Epithelial cell of esophagus (primary cell): ENCODE measurements at places on chromosomes 4 and X.

GRCh38 chrX:103396186-103396585 is 19.8 kb downstream of the BEX3 start:
- DNase-seq = no peak

- DNase-seq = peak; percentile 99
These were observed 644.4 kb downstream of the STPG2 start for GRCh38 chr4:97498875-97499274.

DNA sequence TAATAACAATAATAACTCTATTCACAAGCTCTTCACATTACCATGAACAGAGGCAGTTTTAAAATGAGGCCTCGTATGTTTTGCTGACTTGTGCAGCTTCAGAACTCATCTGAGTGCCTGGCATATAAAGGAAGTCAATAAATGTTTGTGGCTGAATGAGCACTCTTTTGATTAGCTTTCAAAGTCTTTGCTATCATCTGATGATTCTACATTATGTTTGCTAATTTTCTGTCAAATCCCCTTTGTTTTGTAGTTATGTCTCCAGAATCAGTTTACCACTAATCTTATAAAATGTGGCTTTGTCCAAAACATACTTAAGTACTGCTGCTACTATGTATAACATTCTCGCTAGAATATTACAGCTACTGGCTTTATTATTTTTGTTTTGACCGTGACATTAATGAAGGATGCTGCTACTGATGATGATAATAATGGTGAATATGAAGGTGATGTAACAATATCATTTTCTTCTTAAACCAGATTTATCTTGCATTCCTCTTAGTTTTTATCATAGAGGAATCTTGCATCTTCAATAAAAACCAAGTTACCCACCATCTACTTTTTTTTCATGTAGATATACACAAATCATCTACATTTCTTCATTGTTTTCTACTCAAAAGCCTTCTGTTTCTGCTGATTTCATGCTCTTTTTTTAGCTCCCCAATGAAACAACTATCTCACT is 384.5 kb downstream of the NAF1 start:
- DNase-seq = no peak

- no peak for DNase-seq
These were observed 274.6 kb downstream of the NAF1 start for GRCh38 chr4:162891788-162892707.

DNA sequence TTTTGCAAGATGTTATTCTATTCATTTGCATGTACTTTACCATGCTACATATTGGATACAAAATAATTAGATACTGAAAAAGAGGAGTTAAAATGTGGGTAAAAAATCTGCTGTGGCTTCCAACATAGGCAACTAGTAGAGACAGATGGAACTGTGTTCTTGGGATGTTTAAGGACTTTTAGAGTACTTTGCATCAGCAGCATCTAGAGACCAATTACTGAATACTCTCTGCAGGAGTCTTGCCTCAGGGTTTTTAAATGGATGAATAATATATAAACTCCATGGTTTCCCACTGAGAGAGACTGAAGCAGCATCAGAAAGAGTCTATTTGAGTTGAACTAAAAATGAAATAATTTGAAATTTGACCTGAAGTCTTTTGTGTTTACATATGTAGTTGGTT is 676.7 kb downstream of the GALNTL6 start:
- no peak for DNase-seq

DNA sequence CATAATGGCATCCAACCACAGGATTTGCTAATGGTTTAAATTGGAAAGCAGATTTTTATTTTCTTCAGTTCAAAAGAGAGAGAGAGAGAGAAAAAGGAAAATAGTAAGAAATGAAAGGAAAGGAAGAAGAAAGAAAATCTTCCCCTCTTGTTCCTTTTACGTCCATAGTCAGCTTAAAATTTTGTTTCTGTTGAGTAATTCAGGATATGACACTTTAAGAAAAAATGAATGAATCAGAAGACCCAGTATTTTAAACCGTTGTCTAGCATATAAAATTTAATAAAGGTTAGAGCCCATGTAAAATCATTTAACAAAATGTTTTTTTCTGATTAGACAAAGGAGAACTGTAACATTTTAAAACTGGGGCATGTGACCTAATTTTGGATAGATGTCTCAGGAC is 391.8 kb upstream of the EPHA5 start:
- peak; percentile 11 for DNase-seq

GRCh38 chrX:98523026-98523425 is 1639.3 kb downstream of the RPA4 start:
- DNase-seq = no peak

DNA sequence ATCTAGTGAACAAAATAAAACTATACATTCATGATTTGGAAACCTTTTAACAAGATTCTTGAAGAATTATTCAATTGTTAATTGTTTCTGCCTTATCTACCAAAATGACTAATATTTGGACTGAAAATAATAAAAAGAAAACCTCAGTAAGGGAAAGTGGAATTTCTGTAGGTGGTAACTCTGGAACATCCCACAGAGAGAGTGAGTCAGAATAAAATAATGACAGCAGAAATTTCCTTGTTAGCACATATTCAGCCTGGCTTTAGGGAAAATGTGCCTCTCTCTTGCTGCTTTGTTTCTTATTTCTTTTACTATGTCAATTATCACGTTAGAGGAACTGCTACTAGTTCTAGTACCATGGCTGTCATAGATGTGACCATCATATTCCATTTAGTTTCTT is 421.5 kb upstream of the GNPDA2 start:
- DNase-seq = peak; percentile 2

DNA sequence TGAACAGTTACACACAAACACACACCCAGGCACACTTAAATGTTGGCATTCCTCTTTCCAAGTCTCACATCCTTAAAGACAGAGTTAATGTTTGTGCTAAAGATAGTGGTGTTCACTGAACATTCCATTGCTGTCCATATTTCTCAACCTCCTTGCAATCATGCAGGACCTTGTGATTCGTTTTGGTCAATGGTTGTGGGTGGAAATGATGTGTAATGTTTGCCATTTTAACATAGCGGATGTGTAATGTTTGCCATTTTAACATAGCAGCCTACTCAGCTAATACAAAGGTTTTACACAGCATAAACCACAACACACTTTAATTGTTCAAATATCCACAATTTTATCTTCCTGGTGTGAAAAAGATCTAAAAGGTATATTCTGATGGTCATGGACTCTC is 93.9 kb downstream of the CEP44 start:
- peak; percentile 56 for DNase-seq

- peak; percentile 54 for DNase-seq
These were observed 108.3 kb upstream of the KLHL4 start for GRCh38 chrX:87409113-87409841.

GRCh38 chrX:41718481-41719235 is 5.3 kb upstream of the GPR82 start:
- DNase-seq = no peak

DNA sequence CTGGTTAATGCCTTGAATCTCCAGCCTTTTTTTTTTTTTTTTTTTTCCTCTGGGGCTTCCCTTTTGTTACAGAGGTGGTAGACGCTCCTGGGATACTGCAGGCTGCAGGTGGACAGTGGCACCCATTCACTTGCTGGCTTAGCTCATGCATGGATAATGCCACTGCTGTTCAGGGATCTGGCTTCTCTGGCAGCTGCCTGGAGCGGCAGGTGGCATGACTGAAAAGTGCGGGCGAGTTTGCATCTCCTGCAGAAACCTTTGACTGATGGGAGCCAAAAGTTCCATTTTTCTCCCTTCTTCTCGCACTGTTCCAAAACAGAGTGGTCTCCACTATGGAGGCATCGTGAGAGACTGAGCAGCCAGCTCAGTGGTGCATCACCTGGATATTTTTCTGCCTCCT is 5.9 kb upstream of the STIM2 start:
- no peak for DNase-seq

GRCh38 chr4:183403486-183403885 is 41.0 kb upstream of the CDKN2AIP start:
- no peak for DNase-seq

GRCh38 chrX:1851527-1851926 is 236.7 kb downstream of the ASMT start:
- no peak for DNase-seq

- DNase-seq = peak; percentile 93
These were observed 716 bp downstream of the FHIP1A start for GRCh38 chr4:151409470-151410313.

DNA sequence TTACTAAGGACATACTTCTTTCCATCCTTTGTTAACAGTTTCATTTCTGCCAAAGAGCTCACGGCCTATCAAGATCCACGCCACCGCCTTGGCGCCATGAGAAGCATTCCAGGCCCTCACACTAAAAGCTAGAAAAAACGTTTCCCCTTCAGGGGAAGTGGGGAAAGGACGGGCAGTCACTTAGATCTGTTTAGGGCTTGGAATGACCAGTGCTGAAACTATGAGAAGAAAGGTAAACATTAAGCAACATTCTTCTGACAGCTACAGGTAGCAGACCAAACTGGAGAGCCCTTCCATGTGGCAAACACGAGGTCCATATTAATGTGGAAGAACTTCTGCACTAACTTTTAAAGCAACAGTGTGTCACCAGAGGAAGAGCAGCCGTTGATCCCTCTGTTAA is 146.7 kb downstream of the SH3KBP1 start:
- DNase-seq = peak; percentile 19

DNA sequence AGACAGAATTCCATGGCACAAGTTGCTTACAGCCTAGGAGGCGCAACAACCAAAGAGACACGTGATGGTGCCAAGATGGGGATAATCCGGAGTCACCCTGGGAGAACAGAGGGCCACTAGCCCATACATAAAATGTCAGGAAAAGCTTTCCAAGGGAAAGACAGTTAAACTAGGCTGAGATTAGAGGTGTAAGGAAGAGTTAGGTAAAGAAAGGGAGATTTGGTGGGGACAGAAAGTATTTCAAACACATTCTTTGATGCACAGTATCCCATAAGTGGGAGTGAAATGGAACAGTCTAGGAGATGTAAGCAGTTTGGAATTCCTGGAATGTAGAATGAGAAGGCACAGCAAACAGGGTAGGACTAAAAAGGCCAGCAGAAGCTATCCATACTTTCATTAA is 860.9 kb upstream of the LCORL start:
- peak; percentile 75 for DNase-seq

- peak; percentile 55 for DNase-seq
These were observed 68.6 kb downstream of the PRSS12 start for GRCh38 chr4:118284169-118284568.

DNA sequence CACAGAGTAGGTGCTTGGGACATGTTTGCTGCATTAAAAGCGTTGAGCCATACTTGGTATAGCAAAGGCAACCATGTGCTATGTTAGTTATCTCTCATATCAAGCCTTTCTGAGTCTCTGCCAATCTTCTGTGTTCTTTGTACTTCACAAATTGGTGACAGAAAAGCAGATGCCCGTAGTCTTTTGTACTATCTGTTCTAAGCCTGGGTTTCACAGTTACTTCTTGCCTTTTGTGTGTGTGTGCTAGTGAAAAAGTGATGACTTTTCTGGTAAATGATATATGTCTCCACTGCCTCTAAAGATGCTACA is 16.1 kb upstream of the KLHL2 start:
- DNase-seq = no peak

GRCh38 chrX:122866532-122866931 is 317.5 kb upstream of the GRIA3 start:
- DNase-seq = peak; percentile 85

DNA sequence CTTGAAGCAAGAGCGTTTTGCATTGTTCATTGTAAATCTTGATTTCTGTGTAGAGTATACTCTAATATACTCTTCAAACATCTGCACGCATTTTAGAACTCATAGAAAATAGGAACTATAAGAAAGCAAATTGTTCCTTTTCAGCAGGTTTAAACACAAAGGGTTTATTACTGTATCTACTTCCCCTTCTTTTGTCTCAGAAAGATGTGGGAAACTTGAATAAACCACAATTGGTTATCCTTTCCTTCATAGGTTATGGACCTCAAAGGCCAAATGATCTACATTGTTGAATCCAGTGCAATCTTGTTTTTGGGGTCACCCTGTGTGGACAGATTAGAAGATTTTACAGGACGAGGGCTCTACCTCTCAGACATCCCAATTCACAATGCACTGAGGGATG is 46.0 kb upstream of the GUCY1B1 start:
- DNase-seq = no peak

DNA sequence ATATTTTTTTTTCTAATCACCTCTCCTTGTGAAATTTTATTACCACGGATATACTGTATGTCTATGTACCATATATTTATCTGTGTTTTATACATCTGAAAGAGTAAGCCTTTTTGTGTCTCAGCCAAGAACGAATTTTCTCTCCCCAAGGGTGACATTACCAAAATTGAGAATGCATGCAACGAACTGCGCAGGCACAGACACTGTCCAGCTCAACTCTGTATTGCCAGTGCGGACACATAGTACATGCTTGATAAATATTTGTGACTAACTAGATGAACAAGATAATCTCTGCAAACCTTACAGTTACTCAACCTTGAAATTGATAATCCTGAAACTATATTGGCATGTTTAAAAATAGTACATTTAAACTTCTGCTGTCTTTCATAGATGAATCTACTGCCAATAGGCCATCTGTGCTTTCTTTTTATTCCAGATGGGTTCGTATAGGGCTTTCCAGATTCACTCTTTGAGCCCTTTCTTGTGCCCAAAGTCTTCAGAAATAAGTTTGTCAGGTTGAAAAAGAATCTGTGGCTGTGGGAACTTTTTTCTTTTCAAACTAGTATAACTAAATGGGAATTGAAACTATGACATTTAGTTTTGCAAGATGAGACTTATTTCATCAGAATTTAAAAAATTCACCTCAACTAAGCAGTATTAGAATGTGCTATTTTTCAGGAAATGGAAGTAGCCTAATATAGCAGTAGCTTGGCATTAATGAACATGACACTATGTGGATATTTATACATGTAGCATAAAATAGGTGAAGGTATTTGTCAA is 38.9 kb downstream of the DTHD1 start:
- DNase-seq = no peak
